Frontal cortex (tissue), 4 donors: ENCODE measurements at places on chromosomes 3 and 15.

- DNase-seq: no peak
Observed at GRCh38 chr3:102460579-102460978, 25.8 kb downstream of the ZPLD1 start.

DNA sequence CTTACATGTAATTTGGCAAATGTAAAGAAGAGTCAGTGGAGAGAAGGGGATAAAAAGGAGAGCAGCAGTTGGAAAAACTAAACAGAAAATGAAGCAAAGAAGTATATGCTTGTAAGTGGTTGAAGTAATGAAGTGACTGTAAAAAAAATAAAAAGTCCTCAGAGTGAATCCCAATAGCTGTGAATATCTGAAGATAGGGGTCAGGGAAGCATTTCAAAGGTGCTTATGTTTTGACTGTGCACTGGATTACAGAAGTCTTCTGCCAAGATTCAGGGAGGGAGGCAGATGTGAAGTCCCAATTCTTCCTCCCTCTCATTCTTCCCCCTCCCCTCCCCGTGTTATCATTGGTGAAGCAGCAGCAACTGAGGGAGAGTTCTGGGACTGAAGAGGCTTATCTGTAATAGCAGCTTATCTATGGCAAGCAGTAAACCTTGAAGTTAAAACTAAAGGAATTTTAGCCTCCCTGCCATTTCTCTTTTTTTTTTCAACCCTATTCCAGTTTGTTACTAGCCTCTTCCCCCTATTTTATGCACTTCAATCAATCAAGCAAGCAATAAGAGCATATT is 597.9 kb downstream of the IGSF11 start:
- DNase-seq: no peak

DNA sequence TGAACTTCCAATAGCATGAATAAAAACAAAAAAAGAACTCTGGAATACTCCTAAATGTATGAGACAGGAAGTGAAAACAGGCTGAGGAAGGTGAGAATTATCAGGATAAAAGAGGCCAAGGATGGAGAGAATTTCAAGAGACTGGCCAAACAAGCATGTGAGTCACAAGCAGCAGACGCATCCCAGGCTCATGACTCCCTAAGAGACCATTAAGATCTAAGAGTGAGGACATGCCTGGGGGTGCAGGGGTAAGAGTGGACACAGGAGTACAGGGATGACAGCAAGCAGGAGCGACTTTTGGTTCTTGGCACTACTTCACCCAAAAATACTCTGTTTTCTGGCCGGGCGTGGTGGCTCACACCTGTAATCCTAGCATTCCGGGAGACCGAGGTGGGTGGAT is 7.1 kb downstream of the SCAMP2 start:
- no peak for DNase-seq

DNA sequence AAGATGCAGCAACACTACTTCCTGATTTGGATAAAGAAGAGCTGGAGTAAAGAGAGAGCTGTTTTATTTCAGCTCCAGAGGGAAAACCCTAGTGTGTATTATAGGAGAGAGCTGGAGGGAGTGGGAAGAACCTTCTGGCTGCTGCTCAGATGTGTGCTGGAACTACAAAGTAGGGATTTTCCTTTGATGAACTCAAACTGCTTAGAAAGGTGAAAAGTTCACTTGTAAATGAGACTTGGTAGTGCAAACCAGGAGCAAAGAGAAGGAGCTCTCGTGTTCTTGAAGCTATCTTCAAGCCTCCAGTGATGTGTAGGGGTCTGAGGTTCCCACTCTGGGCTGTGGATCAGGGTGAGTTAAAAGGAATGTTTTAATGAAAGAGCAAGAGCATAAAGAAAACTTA is 110.4 kb downstream of the EDEM1 start:
- DNase-seq: no peak

DNA sequence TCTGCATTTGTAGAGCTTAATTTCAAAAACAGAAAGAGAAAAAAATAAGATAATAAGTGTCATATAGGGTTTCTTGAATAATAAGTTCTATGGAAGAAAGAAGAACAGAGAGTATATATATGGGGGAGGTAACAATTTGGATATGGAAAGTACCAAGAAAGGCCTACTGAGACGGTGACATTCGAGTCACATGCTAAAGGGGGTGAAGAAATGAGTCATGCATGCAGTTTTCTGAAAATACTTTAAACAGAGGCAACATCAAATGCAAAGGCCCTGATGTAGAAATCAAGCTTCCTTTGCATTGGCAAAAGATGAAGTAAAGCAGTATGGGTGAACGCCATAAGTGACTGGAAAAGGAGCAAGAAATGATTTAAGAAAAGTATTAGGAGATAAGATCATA is 371.6 kb upstream of the ZNF385D start:
- DNase-seq: no peak

GRCh38 chr3:149085828-149086231 is 503 bp downstream of the HLTF start:
- no peak for DNase-seq

DNA sequence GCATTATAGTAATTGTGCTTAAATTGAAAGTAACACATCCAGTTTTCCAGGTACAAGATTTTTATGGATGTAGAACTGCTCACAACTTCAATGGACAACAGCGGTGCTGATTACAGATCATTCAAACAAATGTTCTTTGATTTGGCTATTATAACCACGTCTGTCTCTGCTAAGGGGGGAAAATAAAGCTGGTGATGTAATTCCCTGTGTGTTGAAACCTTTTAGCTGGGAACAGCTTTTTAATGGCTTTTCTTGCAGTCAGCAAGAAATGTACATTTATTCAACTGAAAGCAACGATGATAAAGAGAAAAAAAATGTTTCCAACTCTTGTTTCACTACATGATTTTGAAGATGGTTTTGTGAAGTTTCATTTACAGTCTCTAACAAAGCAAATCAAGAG is 431.9 kb upstream of the AGTR1 start:
- no peak for DNase-seq

DNA sequence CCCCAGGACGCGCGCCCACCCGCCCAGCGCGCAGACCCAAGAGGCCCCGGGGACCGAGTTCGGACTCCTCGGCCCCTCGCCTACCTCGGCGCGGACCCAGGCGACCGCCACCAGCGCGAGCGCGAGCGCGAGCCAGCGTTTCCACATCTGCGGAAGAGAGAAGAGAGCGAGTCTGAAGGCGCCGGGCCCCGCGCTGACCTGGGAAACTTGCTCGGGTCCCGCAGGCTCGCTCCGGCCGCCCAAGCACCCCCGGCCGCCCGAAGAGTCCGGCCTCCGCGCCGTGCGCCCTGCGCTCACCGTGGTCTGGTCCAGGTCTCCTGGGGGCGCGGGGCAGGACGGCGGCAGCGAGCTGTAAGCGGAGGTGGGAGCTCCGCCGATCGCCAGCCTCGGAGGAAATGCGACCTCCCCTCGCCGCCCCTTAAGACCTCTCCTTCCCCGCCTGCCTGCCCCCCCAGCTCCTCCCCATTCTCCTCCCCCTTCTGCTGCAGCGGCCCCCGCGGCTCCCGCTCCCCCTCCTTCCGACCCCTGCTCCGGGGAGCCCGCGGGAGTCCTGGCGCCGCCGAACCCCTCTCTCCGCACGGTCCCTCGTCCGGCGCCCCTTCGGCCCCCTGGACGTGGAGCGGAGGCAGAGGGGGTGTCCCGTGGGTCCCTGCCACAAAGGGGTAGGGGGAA is at the start of gene FSTL1:
TSS of gene FSTL1 (minus strand) at position 393 of the 672 bp plus-strand sequence. CDS start at position 147, 246 bp downstream.
- DNase-seq: peak; percentile 62

DNA sequence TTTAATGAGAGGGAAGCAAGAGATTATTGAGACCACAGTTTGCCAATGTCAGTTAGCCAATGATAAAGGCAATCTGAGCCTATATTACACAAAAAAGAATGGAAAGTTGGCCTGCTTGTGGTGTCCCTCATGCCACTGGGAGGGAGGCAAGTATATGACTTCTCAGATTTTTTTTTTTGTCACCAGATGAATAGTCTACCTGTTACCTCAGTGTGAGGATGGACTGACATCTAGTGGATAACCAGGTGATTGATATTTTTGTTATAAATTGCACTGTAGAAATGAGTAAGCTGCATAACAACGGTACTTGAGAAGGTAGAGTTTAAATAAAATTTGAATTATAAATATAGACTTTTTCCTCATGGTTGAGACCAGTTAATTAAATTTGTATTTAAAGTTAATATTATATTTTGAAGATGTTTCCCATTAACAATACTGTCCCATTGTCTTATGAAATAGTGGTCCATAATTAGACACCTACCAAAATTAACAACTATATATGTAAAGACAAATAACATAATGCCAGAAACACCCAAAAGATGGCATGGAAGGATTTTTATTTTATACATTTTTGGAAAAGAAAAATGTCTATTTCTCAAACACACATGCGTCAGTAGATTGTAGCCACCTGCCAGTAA is 237.8 kb upstream of the GADL1 start:
- DNase-seq: no peak

DNA sequence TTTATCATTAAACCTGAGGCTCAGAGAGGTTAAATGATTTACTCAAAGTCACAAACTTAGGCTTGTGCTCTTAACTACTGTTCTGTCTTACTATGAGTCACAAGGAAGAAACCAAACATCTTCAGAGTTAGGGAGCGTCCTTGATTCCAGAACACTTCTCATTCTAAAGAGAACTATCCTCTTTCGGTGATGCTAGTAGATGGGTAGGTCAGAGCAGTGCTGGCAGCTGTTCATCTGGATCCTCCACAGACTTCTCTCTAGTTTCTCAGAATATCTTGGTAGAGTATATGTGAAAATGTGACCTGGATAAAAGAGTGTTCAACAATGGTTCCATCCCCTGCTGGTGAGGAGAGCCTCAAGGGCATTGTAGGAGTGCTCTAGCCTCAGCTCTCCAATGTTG is 3.3 kb downstream of the ARL6IP5 start:
- no peak for DNase-seq

GRCh38 chr3:27571345-27571744 is 87.2 kb upstream of the SLC4A7 start:
- DNase-seq: no peak

- no peak for DNase-seq
Observed at GRCh38 chr3:3836845-3837244, 37.6 kb downstream of the LRRN1 start.
